Bronchus fibroblast of lung (primary cell): ENCODE measurements at places on chromosomes 16 and 17. TPM values are rescaled to one million over a fixed set of nuclear protein-coding genes. Genes with fewer than 3 reads are reported as not detected.

The DHRS7C gene
- not detected in 2 replicates for total RNA-seq

The CCL23 gene
- total RNA-seq: not detected in 2 replicates

The TEKT3 gene
- total RNA-seq: not detected in 2 replicates

The ENPP7 gene
- not detected in 2 replicates for total RNA-seq

The ESRP2 gene
- 0.30 and 0.50 TPM in 2 replicates for total RNA-seq

The RAMP2 gene
- total RNA-seq: 0.59 and 1.5 TPM in 2 replicates
